ENCODE measurements at places on chromosomes 4 and X.

DNA sequence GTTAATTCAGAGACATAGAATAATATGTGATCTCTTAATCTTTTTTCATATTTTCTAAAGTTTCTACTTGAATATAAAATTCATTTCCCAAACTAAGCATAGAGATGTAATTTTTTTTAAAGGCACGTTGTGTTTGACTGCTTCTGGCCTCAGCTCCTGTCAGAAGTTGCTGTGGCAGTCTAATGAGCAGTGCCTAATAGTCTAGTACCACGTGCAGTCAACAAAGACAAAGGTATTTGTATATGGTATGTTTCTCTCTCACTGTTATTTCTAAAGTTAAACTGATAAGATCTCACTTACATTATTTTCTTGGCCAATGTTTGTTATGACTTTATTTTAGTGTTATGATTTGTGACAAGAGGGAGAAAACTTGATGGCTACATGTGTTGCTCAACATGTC, 48.6 kb upstream of the MCUB start:
- DNase-seq, result no peak

GRCh38 chr4:140703463-140703862, 52.7 kb downstream of the TBC1D9 start:
- no peak for DNase-seq

GRCh38 chrX:7139202-7140081, 8.1 kb upstream of the STS start:
- no peak for DNase-seq

DNA sequence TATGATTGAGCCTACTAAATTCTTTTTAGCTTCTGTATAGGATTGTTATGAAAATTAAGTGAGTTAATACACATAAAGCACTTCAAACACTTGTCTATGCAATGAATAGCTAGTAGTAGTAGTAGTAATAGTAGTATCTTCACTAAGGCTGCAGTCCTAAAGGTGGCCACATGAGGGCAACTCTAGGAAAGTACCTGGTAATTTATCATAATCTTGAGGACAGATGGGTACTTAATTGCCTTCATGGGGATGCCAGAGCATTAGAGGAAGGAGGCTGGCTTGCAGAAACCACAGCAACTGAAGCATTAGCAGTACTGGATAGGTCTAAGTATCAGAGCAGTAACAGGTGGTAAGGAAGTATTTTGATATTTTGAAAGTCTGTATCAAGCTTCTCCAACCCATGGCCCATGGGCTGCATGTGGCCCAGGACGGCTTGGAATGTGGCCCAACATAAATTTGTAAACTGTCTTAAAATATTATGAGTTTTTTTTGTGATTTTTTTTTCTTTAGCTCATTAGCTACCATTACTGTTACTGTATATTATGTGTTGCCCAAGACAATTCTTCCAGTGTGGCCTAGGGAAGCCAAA, 17.3 kb downstream of the NIPAL1 start:
- peak; percentile 39 for DNase-seq

- DNase-seq, result no peak
Observed at GRCh38 chr4:142840516-142841123, 5.5 kb downstream of the INPP4B start.

DNA sequence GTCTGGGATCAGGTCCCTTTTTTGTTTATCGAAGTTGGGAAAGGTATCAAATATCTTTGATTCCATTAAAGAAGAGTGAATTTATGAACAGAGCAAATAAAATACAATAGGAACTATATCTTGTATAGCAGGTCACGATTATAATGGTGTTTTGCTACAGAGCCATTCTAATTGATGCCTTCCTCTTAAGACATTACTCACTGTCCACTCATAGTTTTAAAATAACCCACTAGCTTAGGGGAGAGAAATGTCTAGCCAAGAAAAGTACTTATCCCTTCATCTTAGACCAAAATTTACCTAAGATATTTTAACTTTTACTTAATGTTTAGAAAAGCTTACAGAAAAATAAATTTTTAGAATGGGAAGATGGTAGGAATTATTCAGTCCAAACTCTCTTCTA, 112.0 kb upstream of the PABPC4L start:
- DNase-seq, result no peak
